ENCODE measurements at places on chromosomes 11 and 22.

DNA sequence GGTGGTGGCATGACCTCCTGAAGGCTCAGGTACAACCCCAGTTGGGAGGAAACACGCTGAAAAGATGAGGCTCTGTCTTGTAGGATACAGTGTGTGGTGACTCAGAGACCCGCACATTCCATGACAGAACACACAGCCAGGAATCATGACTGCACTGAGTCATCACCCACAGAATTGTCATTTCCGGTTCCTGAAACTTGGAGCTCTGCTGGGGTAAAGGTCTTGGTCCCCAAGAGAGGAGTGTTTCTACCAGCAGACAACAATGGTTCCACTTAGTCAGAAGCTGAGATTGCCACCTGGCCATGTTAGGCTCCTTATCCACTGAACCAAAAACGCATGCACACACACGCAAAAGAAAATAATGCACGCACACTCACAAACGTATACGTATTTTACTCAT lies 31.5 kb upstream of the CYB5R3 start:
- no peak for DNase-seq

- DNase-seq = no peak
Observed at GRCh38 chr22:44707752-44708151, 5.7 kb downstream of the PRR5 start.

- DNase-seq = no peak
Observed at GRCh38 chr11:20087118-20087521, 73.2 kb downstream of the DBX1 start.

- DNase-seq = no peak
Observed at GRCh38 chr11:73361953-73362776, 14.0 kb upstream of the RELT start.

GRCh38 chr11:69440876-69441275 lies 40.6 kb upstream of the LINC01488 start:
- no peak for DNase-seq

DNA sequence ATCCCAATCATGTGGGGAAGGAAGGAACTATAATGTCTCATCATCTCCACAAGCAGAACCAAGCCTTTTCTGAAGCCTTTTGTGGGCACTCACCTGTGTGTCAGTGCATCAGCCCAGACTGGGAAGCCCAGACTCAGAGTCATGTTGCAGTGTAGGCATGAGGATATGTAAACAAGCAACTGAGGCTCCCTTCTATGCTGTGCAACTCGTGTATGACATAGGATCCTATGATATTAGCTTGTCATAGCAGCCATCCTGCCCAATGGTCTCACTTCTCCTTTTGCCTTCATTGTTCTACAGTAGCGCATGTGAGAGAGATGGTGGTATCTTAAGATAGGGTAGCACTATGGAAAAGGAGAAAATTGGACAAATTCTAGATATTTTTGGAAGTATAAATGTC lies 103.4 kb upstream of the OLFML1 start:
- DNase-seq = no peak

DNA sequence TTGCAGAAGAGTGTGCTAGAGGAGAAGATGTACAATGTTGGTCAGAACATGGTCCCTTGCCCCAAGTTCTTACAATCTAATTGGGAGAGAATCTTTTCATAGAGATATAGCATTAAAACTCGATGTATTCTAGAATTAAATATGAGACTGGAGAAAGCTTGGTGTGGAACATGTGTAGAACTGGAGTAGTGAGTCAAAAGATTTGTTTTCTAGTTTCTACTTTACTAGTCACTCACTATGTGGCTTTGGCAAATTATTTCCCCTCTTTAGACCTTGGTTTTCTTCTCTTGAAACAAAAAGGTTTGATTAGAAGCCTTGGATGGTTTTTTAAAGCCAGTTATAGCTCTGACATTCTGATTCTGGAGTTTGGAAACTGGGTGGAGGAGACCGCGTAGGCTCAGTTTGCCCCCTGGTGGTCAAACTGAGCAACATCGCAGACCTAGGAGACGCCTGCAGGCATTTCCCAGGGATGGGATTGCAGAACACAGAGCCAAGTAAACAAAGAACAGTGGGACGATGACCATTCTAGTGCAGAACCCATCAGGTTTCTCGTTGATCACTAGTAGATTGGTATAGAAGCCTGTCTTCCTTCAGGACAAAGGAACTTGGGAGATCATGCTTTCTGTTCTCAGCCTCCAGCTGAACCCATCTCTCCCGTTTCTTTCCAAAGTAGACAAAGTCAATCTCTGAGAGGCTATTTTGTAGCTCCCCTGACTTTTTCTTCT lies 8.5 kb upstream of the CHRDL2 start:
- DNase-seq = no peak

Measured in hypothalamus (tissue), 51 donors.